ENCODE measurements at places on chromosomes 16 and 17. TPM values are rescaled to one million over a fixed set of nuclear protein-coding genes. Genes with fewer than 3 reads are reported as not detected.

NPIPB13 gene
- total RNA-seq: 0.39 TPM

METTL23 gene
- total RNA-seq: 52.8 TPM

TBC1D26 gene
- not detected for total RNA-seq

TMEM220 gene
- not detected for total RNA-seq

HCRT gene
- not detected for total RNA-seq

FGF11 gene
- 0.46 TPM for total RNA-seq

CSH2 gene
- not detected for total RNA-seq

CA7 gene
- total RNA-seq: not detected

CCL1 gene
- not detected for total RNA-seq

CORO7 gene
- total RNA-seq: 48.6 TPM

PRSS27 gene
- total RNA-seq: 2.6 TPM

OTOA gene
- 0.05 TPM for total RNA-seq

GRB7 gene
- 127 TPM for total RNA-seq

RPL23 gene
- total RNA-seq: 2,011 TPM

RGS11 gene
- total RNA-seq: 0.55 TPM

SGCA gene
- total RNA-seq: not detected

Data from HT-29 (cell line).